ENCODE measurements at places on chromosomes 1 and 21. TPM values are rescaled to one million over a fixed set of nuclear protein-coding genes. Genes with fewer than 3 reads are reported as not detected.

GRCh38 chr1:12495725-12496124 is 122.3 kb downstream of the DHRS3 start:
- H3K4me1 ChIP-seq: peaks cover 8% of the 10 kb centered on the region
- no peaks in the 10 kb centered on the region for H3K27me3 ChIP-seq
- DNase-seq: no peak
- H3K4me3 ChIP-seq: no peak overlapping the region
- peak overlapping the region; percentile 20 for H3K27ac ChIP-seq
- peaks cover 23% of the 10 kb centered on the region for H3K36me3 ChIP-seq

GRCh38 chr1:246577082-246577719 is 10.9 kb downstream of the CNST start:
- peaks cover 22% of the 10 kb centered on the region for H3K4me1 ChIP-seq
- DNase-seq: no peak
- no peaks in the 10 kb centered on the region for H3K36me3 ChIP-seq
- no peak overlapping the region for H3K27ac ChIP-seq
- no peaks in the 10 kb centered on the region for H3K27me3 ChIP-seq

Gene BSND
- not detected for total RNA-seq

GRCh38 chr1:196660852-196661251 is 9.0 kb downstream of the CFH start:
- no peaks in the 10 kb centered on the region for H3K27me3 ChIP-seq
- no peak for DNase-seq
- H3K4me1 ChIP-seq: peaks cover 11% of the 10 kb centered on the region
- no peak overlapping the region for H3K27ac ChIP-seq
- H3K36me3 ChIP-seq: no peaks in the 10 kb centered on the region

Gene KRTAP7-1
- total RNA-seq: not detected

- no peak overlapping the region for H3K27ac ChIP-seq
- no peak overlapping the region for H3K4me3 ChIP-seq
- no peaks in the 10 kb centered on the region for H3K27me3 ChIP-seq
- peaks cover 59% of the 10 kb centered on the region for H3K4me1 ChIP-seq
These were observed 65.4 kb downstream of the MACF1 start for GRCh38 chr1:39269791-39270342.

Measured in upper lobe of right lung (tissue), 1 donor.